Heart left ventricle (tissue), 16 donors: ENCODE measurements at places on chromosomes 7 and 10.
A peak's percentile ranks its signal among the peaks of the same experiment; 100 is the strongest.

GRCh38 chr10:92082583-92083280 is 159.2 kb downstream of the BTAF1 start:
- DNase-seq = no peak

GRCh38 chr10:81963606-81964005 is 88.6 kb downstream of the NRG3 start:
- DNase-seq = no peak

GRCh38 chr10:25758511-25758910 is 175.5 kb upstream of the MYO3A start:
- DNase-seq = no peak

- DNase-seq = peak; percentile 4
These were observed 284.6 kb downstream of the RPS24 start for GRCh38 chr10:78318305-78318704.

DNA sequence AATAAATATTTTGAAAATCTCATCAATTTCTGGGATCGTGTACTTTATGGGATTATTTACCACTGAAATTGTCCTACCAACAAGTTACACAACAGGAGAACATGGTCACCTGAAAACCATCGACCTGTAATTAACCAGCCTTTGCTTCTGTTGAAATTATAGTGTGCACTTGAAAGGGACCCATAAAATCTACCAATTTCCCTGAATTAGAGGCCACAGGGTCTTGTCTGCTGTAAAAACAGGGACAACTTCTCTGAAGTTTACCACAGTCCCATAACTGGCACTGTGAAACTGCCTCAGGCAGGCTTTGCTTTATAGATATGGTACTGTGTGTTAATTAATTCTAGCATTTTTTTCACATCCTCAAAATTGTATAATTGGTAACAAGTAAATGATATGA is 37.7 kb downstream of the RAB19 start:
- DNase-seq = no peak

GRCh38 chr7:77759294-77759889 is 38.8 kb downstream of the TMEM60 start:
- no peak for DNase-seq

GRCh38 chr7:40498924-40499510 is 364.2 kb downstream of the SUGCT start:
- no peak for DNase-seq
